Transverse colon (tissue), 4 donors: ENCODE measurements at places on chromosomes 12 and 14.
A peak's percentile ranks its signal among the peaks of the same experiment; 100 is the strongest.

DNA sequence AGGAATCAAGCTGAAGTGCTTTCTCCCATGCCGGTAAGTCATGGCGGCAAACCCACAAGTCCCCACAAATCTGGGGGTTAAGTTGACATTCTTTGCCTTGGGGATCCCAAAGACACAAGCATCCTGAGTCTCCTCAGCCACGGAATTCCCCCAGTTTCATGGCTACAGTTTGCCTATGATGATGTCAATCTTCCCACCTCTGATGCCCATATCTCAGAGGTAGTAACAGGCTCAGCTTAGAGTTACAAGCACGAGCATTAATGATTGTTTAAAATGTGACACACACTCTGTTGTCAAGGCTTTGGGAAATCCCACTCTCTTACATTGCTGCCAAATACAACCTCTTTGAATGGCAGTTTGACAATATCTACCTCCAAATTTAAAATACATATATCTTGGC is 22.3 kb downstream of the NOS1 start:
- no peak for DNase-seq

DNA sequence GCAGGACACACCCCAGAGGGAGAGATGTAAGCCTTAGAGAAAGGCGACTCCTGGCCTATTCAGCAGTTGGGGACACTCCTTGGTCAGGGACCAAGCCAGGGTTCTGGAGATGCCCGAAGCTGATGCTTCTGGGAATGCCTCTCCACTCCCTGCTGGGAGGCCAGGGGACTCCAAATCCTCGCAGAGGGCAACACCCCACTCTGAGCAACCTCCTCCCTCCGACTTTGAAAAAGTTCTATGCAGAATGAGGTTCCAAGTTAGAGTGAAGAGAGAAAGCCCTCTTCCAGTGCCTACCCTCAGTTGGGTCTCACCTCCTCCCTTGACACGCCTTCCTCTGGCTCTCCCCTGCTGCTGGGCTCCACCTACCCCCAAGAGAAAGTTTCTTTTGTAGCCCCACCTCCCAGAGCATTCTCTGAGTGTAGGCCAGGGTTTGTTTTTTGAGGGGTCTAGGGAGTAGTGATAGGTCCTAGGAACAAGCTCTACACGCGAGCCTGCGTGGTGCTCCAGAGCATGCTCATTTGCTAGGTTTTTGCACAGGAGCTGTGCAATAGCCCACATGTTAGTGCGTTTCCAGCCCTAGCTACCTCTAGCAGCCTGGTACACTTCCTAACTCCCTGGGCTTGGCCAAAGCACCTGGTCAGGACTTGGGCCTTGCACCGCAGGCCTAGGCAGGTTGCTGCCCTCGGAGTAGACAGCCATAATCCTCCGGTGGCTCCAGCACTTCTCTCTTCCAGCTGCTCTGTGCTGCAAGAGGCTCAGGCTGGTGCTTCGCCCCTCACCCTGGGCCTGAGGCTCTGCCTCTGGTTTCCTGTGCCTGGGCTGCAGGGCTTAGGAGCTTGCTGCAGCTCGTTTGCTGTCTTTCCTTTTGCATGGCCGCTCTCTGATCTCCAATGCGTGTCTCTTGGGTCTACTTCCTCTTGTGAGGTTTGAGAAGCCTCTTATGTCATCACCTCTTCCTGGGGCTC is 590 bp upstream of the CEBPE start:
- DNase-seq, result no peak

- DNase-seq, result no peak
These were observed 28.8 kb upstream of the DLGAP5 start for GRCh38 chr14:55220230-55220629.

DNA sequence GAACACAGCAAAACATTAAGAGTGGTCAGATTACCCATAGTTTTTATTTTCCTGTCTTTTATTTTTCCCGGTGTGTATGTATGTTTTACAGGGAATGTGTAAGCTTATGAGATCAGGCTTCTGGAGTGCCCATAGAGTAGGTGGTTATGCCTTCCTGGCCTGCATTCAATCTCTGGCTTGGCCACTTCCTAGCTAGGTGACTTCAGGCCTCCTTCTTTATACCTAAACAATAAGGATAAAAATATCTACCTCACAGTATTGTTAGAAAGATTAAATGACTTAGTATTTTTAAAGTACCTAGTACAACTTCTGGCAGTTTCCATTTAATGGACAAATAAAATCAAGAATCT is 42.4 kb downstream of the ITPR2 start:
- DNase-seq, result no peak

- DNase-seq, result no peak
These were observed 9.1 kb downstream of the GSG1 start for GRCh38 chr12:13094367-13094766.

DNA sequence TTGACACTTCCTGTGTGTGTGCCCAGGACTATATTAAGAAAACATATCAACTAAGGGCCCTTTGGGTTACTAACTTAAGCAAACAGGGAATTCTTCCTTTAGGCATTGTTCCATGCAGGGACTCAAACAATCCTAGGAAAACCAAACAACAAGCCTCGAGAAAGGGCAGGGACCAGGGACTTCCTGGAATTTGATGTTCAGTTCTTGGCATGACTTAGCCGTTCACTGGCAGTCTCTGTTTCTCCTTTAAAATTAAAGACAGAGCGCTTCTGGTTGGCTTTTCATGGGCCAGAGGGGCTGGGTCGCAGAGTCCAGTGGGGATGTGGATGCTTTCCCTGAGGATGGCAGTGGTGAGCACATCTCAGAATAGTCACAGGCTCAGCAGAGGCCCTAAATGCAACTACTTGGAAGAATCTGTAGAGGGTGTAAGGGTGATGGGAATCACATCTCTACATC is 35.2 kb downstream of the RNFT2 start:
- DNase-seq, result no peak

DNA sequence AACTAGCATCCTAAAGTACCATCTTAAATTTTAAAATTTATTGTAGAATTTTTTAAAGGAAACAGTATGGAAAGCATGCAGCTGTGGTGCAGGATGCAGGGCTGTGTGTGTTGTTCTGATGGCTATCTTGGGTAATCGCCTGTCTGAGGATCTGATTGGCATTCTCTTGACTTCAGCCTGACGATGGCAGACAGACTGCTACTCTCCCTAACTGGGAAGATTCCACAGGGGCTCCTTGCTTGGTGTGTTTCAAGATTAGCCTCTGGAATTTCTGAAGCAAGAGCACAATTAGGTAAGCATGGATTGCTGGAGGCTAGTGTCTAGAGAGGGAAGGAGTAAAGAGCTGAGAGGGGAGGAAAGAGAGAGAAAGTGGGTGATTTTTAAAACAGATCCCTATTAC is 696.8 kb upstream of the LRFN5 start:
- DNase-seq, result no peak

DNA sequence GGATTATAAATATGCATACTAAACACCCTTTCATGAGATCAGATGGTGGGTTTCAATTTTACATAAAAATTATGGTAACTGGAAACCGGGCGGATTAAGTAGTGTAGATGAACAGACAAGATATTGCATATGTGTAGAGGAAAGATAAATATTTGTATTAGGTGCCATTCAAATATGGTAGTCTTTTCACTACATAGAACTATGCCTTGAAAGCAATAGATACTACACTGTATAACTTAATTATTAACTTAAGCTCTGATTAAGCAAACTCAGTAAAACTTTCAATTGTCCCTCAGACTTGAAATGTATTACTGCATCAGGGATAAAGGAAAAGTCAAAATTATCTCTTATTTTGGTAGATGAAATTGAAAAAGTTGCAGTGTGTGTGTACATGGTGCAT is 1.9 kb downstream of the PTPN21 start:
- no peak for DNase-seq

GRCh38 chr12:4030929-4031702 is 157.9 kb upstream of the PARP11 start:
- peak; percentile 92 for DNase-seq

- DNase-seq, result peak; percentile 20
These were observed 99.8 kb downstream of the DAD1 start for GRCh38 chr14:22489244-22489545.

- DNase-seq, result peak; percentile 91
These were observed 22.3 kb downstream of the CKB start for GRCh38 chr14:103500148-103500990.

- DNase-seq, result peak; percentile 69
These were observed 33.6 kb upstream of the HNF1A start for GRCh38 chr12:120944645-120945217.

DNA sequence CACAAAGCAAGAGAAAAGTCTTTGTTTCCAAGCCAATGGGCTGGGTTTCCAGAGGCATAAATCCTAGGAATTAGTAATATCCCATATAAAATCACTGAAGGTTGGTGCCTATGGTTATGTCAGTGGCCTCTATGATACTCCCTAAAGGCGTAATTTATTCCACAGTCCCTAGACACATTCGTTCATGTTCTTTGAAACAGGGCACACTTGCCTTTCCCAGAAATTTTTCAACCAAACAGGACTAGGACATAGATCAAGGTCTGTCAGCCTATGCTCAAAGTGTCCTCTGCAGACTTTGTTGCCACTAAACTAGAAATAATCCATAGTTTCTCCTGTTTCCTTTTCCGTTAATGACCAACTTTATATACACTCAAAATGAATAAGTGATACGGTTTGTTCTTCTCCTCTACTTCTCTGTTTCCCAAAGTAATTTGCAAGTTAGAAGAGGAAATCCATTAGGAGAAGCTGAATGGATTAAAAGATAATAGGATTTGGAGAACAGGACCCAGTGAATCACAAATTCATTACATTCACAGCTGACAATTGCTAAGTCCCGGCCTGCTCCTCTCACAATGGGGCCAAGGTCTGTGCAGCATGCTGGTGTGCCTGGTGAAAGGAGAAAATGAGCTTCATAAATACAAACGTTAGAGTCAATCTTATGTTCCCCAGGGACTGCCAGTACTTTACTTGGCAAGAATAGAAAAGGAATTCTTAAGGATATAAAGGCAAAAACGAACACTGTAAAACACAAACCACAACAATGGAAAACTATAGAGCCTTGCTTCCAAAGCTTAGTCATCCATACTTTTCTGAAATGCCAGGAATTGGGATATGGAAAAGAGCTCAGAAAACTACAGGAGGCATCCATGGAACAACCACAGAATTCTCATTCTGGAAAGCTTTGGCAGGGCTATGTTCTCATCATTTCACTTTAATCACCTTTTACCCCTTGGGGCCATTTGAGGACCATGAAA is 966.2 kb downstream of the NRXN3 start:
- no peak for DNase-seq

DNA sequence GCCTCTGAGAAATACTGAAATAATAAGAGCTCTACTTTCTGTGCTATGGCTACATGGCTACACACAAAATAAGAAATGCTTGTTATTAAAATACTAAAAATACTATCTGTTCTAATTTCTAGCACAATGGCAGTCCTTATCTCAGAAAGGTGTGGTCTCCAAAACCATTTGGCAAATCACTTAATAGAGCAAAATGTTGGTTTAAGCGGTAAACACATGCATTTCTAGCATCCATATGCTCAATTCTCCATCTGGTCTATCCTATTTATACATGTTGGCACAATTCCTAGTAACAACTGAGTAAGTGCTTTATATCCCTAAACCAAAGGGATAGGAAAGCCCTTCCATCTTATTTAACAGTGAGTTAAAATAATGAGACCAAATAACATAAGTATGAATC is 107.0 kb downstream of the PAPLN start:
- no peak for DNase-seq

DNA sequence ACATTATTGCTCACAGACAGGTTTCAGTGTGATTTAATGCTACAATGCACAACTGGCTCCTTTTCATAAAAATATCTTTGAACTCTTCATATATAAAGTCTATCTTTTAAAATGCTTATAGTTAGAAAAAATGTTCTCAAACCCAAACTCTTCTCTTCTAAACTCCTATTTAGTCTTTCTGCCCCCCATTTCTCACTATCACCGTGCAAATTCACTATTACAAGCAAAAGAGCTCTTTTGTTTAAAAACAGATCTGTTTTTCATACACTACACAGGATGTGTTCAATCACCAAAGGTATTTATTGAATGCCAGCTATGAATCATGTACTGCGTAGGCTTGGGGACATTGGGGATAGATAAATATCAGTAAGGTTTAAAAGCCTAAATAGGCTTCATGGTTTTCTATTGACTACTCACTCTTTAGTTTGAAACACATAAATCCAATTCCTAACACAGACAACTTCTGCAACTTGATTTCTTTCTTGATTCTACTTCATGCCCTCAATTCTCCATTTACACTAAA is 692.3 kb downstream of the C12orf50 start:
- no peak for DNase-seq

DNA sequence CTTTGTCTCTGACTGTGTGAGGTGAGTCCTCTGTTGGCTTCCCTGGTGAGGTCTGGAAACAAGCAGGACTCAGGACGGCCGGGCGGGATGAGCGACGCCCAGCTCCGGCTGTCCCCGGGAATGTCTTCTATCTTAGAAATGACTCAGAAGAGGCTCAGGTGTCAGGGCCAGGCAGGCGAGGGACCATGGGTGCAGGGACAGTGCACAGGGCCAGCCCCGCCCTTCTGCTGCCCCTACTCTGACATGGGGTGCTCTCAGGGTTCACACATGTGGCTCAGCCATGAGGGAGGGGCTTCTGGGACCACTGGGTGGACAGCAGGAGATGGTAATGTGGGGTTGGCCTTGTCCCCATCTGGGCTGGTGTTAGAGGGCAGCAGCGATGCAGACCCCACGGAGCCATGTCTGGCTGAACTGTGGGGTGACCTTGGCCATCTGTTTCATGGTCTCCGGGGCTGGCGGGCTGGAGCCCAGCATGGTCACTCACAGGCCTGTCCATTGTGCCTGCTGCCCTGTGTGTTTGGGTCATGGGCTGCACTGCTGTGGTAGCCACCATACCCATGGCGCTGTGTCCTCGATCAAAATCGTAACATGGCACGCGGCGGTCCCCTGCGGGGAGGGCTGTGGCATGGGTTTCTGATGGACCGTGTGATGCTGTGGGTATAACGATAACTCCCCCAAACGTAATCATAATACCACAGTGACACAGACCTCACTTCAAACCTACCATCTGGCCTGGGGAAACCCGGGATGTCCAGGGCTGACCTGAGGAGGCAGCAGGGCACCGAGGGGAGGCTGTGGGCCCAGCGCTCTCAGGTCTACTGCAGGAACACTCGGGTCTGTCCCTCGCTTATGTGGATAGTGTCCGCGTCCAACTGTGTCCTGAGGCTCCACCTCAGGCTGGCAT is 368.8 kb downstream of the TMEM121 start:
- DNase-seq, result no peak

GRCh38 chr12:47032644-47033043 is 46.8 kb upstream of the PCED1B start:
- no peak for DNase-seq

- no peak for DNase-seq
These were observed 25.4 kb downstream of the MIS18BP1 start for GRCh38 chr14:45227566-45227965.
